ENCODE measurements at places on chromosomes 11 and 22.

DNA sequence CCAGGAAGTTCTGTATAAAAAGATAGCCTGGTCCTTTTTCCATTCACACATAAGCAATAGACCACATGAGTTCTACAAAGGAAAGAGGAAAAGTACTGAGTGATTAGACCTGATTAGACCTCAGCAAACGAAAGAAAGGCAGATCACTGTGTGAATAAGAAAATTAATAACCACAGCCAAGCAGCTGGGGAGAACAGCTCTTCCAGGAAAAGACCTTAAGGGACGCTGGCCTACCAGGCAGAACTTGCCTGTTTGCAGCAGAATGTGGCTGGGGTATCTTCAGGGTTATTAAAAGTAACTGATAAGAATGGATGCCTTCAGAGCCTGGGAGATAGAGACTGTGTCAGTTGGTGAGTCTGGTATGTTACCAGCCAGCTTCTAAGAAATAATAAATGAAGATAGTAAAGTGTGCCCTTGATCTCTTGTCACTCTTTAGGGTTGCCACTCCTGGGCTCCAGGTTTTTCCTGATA is 172.9 kb downstream of the DBX1 start:
- no peak for DNase-seq

DNA sequence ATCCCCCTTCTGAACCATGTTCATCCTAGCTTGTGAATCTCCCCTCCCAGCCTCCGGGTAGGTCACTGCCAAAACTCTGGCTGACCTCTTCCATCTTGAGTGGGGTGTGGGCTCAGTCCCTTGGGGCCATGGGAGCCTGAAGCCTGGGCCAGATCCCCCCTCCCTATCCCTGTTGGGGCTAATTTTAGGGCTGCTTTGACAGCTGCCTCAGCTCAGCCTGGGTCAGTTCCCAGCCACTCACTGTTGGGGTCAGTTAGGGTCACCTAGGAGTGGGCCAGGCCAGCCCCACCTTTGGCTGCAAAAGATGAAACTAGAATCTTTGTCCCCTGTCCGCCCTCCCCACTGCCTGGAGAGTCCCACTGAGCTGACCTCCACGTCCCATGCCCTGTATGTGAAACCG is 29.8 kb upstream of the P2RY2 start:
- no peak for DNase-seq

GRCh38 chr11:15750535-15751308 is 605.6 kb downstream of the SOX6 start:
- no peak for DNase-seq

DNA sequence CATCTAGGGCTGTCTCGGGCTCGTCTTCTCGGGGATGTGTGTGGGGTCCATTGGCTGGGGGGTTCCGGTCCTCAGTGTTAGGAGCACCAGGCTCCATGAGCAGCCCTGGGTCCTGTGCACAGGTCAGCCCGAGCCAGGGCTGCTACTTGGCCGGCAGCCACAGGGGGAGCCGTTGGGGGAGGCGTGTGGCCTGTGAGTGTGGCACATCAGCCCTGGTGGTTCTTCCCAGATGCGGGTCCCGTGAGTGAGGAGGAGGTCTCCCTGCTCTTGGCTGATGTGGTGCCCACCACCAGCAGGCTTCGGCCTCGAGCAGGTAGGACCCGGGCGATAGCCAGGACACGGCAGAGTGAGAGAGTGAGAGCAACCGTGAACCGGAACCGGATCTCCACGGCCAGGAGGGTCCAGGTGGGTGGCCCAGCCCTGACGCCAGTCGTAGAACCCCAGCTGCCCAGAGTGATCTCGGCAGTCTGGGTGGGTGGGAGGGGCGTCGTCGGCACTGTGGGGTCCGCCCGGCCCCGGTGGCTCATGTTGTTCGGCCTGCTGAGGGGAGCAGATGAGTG is 18.5 kb downstream of the IRF7 start:
- DNase-seq, result no peak

- DNase-seq, result no peak
These were observed 195.0 kb upstream of the NECTIN1 start for GRCh38 chr11:119924017-119924416.

DNA sequence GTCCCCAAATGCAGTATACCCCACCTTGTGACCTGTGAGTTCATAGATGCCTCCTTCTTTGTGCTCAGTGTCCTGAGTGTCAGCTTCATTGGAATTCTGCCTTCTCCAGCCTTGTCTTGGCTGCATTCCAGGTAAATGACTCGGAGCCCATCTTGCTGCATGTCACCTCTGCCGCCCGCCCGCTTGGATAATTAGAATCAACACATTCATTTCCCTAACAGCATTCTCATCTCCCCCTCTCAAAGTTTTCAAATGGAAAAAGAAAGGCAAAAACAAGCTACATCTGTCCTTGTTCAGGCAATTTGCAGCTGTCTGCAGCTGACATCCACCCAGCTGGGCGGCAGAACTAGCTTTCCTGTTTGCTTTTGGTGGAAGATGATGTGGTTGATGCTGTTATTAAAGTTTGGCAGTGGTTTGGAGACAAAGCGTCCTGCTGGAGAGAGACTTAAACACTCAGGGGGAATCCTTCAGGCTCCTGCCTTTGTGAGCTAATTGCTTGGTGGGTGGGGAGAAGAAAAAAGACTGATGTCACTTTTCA is 198.8 kb upstream of the SEZ6L start:
- DNase-seq, result no peak

DNA sequence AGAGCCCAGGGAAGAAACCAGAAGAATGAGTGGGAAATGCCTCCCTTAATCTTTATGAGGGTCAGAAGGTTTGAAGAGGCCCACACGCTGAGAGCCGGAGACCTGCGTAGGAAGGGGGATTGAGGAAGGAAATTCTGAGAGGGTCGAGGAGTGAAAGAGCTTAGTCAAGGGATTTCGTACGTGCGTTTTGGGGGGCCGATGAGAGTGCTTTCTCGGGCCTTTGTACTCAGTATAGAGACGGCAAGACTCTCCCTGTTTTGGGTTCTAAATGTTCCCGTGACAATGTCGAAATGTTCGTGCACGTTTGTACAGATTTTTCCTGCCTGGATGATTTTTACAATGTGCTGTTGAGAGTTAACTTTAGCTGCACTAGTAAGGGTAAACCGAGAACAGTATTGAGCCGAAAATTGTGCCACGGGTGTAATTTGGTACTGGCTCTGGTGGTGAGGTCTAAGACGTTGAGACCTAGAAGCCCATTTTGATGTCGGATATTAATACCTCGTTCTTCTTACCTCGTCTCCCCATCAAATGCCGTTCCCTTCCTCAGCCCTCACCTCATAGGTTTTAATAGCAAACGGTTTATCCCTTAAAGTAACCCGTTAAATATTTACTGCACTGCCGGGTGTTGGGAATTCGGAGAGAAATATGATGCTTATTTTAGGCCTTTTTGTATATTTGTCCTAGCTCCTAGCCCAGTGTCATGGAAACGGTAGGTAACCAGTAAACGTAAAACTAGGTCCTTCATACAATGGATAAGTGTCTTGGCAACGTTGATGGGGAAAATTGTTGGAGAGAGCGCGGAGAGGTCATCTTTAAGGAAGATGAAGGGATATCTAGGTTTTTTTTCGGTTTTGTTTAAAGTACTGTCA is 734 bp downstream of the C11orf58 start:
- peak; percentile 32 for DNase-seq

GRCh38 chr11:43547430-43547831 is 133.1 kb upstream of the HSD17B12 start:
- no peak for DNase-seq

DNA sequence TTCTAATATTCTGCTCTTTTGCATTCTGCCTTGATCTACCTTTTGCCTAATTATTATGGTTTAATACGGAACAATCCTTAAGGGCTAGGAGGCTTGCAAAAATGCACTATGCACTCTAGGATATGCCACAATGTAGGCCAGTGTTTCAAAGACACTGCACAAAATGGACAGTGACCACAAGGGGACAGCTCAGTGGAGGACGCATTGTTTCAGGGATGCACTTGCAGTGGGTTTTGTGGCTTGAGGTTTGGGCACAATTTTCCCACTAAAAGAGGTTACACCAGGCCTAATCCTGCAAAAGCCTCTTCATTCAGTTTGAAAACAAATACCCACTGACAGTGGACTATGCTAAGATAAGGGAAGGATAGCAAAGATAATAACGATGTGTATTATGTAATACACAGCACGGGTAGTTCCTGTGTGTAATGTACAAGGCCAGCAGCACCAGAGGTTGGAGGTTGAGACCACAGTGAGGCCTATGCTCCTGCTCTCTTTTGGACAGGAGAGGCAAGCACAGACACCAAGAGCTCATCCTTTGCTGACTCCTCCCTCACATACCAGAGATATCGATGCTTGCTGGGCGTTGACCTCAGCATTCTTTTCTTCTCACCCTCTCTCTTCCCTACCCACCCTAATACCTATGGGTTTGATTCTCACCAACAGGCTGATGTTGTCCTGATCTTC is 12.7 kb downstream of the MAP6 start:
- no peak for DNase-seq

GRCh38 chr11:46826310-46827044 is 19.6 kb downstream of the CKAP5 start:
- DNase-seq, result no peak

DNA sequence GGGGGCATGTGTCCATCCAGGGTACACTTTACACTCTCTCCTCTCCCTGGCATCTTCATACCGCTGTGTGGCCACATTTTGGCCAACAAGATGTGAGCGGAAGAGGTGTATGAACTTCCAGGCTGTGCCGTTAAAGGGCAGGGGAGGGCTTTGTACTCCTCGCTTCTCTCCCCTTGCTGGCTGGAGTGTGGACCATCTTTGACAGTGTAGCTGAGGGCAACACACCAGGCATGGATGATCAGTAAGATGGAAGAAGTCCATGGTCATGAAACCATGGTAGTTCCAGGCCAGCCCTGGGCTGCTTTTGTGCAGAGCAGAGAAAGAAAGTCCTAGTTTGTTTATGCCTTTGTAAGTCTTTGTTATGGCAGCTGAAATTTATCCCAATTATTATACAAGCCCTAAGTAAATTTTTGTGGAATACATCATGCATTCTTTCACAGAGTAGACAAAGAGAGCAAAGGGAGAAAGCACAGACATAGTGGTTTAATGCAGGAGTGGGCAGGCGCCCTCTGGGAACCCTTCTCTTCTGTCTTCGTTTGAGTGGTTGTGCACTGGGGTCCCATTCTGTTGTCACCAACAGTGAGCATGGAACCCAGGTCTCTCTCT is 70.4 kb downstream of the FBXO7 start:
- no peak for DNase-seq

DNA sequence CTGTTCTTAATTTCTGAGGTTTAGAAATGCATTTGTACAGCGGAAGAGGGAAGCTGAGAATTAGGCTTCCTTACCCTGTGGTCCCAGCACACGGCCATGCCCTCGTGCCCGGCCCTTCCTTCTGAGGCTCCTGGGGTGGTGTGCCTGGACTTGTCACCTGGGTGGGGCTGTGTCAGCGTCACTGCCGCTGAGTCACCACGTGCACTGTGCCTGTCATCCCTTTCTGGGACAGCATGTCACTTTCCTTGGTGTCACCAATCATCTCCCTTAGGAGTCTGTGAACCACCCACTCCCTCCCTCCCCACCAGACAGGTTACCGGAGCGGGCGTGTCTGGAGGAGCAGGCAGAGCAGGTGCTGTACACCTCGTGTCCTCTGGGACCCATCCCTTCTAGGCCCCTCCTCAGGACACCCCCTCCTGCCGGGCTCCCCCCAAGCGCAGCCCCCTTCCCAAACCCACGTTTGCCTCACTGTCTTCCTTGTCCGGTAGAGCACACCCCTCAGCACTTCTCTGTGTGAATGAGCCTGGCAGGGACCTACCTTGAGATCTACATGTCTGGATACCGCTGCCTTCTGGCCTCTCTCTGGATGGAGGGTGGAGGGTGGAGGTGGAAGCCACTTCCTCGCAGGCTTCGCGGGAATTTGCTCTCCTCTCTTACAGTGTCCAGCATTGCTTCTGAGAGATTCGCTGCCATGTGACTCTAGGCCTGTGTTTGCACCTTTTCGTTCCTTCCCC is 367.6 kb downstream of the TBC1D22A start:
- DNase-seq, result peak; percentile 21
